A549 treated with dexamethasone at 1 μM for 4 hours (cell line): ENCODE measurements at places on chromosomes 3 and 15. TPM values are rescaled to one million over a fixed set of nuclear protein-coding genes. Genes with fewer than 3 reads are reported as not detected.

Gene ALPK3
- 0.03 to 0.22 TPM (median 0.10 TPM) in 5 replicates for total RNA-seq

Gene COL6A5
- total RNA-seq: not detected in 5 replicates

Gene HAUS2
- total RNA-seq: 18.5 to 24.6 TPM (median 21.8 TPM) in 5 replicates

Gene PLSCR2
- 0.11 to 0.19 TPM in 2 of 5 replicates, not detected in the others for total RNA-seq

Gene TLR9
- 0.02 to 0.12 TPM (median 0.07 TPM) in 3 of 5 replicates, not detected in the others for total RNA-seq

Gene TMEM108
- total RNA-seq: 0.09 TPM in 1 of 5 replicates, not detected in the others

Gene HCLS1
- 0.08 to 0.15 TPM (median 0.11 TPM) in 4 of 5 replicates, not detected in the other for total RNA-seq

Gene SAXO2
- 0.99 to 3.1 TPM (median 2.4 TPM) in 5 replicates for total RNA-seq

Gene ARPIN
- total RNA-seq: 10.3 to 14.4 TPM (median 13.8 TPM) in 5 replicates

Gene DNAJB8
- not detected in 5 replicates for total RNA-seq

Gene CDHR4
- 0.15 to 0.26 TPM (median 0.24 TPM) in 5 replicates for total RNA-seq

Gene TSC22D2
- 20.5 to 26.3 TPM (median 23.7 TPM) in 5 replicates for total RNA-seq

Gene TRPM1
- not detected in 5 replicates for total RNA-seq
